Activated naive CD8-positive, alpha-beta T cell treated with anti-CD3 and anti-CD28 coated beads, Interleukin-2, amount 10 ng/mL, durations not matched to agents 7 days and 5 days (primary cell): ENCODE measurements at places on chromosomes 7 and 10. TPM values are rescaled to one million over a fixed set of nuclear protein-coding genes. Genes with fewer than 3 reads are reported as not detected.

DNA sequence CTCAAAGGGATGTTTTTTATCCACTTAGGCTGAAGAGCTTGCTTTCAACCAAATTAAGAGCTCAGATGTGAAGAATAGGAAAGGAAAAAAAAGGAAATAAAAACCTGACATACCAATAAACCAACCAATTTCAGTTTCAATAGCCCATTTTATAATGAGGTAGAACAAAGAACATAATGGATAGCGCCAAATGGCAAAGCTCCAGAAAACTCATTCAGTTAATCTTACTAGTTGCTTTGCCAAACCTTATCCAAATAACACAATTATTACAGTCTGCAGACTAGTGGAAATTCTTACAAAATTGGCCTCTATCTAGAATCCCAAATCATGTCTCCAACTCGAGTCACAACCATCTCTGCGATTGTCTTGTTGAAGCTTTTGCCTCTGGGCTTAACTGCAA lies 337.0 kb downstream of the CRPPA start:
- H3K27ac ChIP-seq = no peak overlapping the region
- H3K27me3 ChIP-seq = no peaks in the 10 kb centered on the region
- no peak for DNase-seq
- peaks cover 3% of the 10 kb centered on the region for H3K4me1 ChIP-seq

GRCh38 chr10:3251172-3251571 lies 78.6 kb upstream of the PITRM1 start:
- H3K4me3 ChIP-seq = no peak overlapping the region
- no peak overlapping the region for H3K27ac ChIP-seq
- H3K36me3 ChIP-seq = no peaks in the 10 kb centered on the region
- peaks cover 50% of the 10 kb centered on the region for H3K27me3 ChIP-seq
- no peak for DNase-seq

PRKG1 gene
- total RNA-seq = not detected

RFC2 gene
- total RNA-seq = 56.6 TPM

CLCN1 gene
- total RNA-seq = not detected
